Activated CD4-positive, alpha-beta T cell treated with anti-CD3 and anti-CD28 coated beads, Interleukin-2, amount 50 U/mL, for 4 hours (primary cell): ENCODE measurements at places on chromosomes 3 and 15.
A peak's percentile ranks its signal among the peaks of the same experiment; 100 is the strongest.

GRCh38 chr15:77048135-77048876 lies 22.6 kb downstream of the TSPAN3 start:
- DNase-seq, result no peak

GRCh38 chr15:80823995-80824394 lies 44.8 kb downstream of the CEMIP start:
- DNase-seq, result no peak

GRCh38 chr3:41580274-41580959 lies 381.1 kb downstream of the CTNNB1 start:
- no peak for DNase-seq

GRCh38 chr3:41346698-41347270 lies 147.5 kb downstream of the CTNNB1 start:
- DNase-seq, result no peak

- DNase-seq, result peak; percentile 46
These were observed 2.0 kb upstream of the HYAL2 start for GRCh38 chr3:50324351-50325112.
